Psoas muscle (tissue), 8 donors: ENCODE measurements at places on chromosomes 13 and 19. TPM values are rescaled to one million over a fixed set of nuclear protein-coding genes. Genes with fewer than 3 reads are reported as not detected.

GRCh38 chr19:18768046-18768771 lies 22.9 kb downstream of the COMP start:
- no peak for DNase-seq
- no peak overlapping the region for H3K4me3 ChIP-seq
- H3K4me1 ChIP-seq = peaks cover 16% of the 10 kb centered on the region
- no peaks in the 10 kb centered on the region for H3K27me3 ChIP-seq
- no peaks in the 10 kb centered on the region for H3K36me3 ChIP-seq
- no peak overlapping the region for H3K27ac ChIP-seq

DNA sequence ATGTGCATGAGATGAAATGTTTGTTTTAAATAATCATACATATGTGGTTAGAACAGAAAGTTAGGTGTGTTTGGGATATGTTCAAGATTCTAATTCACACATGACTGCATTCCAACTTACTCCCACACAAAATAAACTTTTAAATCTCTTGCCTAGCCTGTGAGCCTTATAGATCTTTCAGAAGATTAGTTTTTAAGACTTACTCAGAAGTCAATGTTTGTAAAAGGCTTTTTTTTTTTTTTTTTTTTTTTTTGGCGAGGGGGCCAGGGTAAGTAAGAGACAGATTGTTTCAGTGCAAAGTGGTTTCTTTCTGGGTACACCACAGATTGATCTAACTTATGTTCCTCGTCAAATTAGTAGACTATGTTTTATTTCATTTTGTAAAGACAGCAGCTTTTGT lies 39.1 kb downstream of the GPR180 start:
- no peak for DNase-seq
- H3K4me1 ChIP-seq = no peaks in the 10 kb centered on the region
- H3K27me3 ChIP-seq = no peaks in the 10 kb centered on the region
- no peaks in the 10 kb centered on the region for H3K36me3 ChIP-seq
- no peak overlapping the region for H3K4me3 ChIP-seq
- H3K27ac ChIP-seq = no peak overlapping the region

DNA sequence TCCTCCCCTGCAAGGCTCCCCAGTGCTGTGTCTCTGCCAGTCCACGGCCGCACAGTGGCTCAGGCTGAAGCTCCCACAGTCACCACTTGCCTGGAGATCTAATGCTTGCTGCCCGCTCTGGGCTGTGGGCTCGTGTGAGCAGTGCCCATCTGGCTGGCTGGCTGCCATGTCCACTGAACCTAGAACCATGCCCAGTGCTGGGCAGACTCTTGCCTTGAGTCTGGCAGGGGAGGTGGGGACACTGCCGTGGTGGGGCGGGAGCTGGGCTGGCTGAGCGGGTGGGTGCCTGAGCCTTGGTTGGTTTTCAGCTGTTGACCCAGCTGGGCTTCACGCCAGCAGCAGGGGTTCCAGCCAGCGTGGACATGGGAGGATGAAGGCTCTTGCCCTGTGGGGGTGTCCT lies 52.3 kb downstream of the CRTC1 start:
- H3K27me3 ChIP-seq = no peaks in the 10 kb centered on the region
- no peak overlapping the region for H3K27ac ChIP-seq
- no peak overlapping the region for H3K4me3 ChIP-seq
- no peaks in the 10 kb centered on the region for H3K36me3 ChIP-seq
- no peak for DNase-seq
- H3K4me1 ChIP-seq = no peaks in the 10 kb centered on the region

DNA sequence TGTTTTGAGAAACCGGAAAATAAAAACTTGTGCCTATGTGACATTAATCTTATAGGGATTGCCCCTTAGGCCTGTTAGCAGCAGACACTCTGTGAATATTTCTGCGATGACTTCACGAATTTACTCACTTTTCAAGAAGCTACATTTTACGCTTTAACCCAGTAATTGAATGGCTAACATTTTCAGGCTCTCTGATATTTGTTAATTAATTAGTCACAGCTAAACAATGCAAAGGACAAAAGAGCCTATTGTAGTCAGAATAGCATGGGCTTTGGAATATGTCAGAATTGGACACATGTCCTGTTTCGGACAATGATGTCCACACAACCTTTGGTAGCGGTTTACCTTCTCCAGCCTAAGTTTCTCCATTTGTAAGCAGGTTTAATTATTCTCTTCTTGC lies 506.6 kb downstream of the EFNB2 start:
- H3K27me3 ChIP-seq = no peaks in the 10 kb centered on the region
- no peak overlapping the region for H3K27ac ChIP-seq
- no peaks in the 10 kb centered on the region for H3K36me3 ChIP-seq
- H3K4me1 ChIP-seq = no peaks in the 10 kb centered on the region
- H3K4me3 ChIP-seq = no peak overlapping the region

- no peaks in the 10 kb centered on the region for H3K27me3 ChIP-seq
- DNase-seq = no peak
- H3K27ac ChIP-seq = no peak overlapping the region
- no peaks in the 10 kb centered on the region for H3K36me3 ChIP-seq
- no peak overlapping the region for H3K4me3 ChIP-seq
Measured at GRCh38 chr19:31598730-31599238, 249.5 kb upstream of the TSHZ3 start.

DNA sequence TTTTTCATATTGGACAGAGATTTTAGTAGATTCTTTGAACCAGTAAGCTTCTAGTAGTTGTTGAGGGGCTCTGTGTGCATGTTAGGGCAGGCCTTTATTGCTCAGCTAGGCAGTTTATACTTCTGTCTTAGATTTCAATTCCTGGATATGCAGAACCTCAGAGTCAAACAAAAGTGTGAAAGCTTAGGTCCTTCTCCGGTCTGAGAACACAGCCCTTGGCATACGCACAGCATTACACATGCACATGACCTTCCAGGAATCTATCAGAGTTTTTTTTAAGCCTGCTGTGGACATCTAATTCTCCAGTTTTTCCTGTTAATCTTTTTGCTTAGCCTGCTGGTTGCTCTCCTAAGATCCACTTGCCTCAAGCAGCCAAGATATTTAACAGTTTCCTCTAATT lies 77.9 kb upstream of the KL start:
- DNase-seq = no peak
- H3K4me3 ChIP-seq = no peak overlapping the region
- H3K36me3 ChIP-seq = no peaks in the 10 kb centered on the region

DNA sequence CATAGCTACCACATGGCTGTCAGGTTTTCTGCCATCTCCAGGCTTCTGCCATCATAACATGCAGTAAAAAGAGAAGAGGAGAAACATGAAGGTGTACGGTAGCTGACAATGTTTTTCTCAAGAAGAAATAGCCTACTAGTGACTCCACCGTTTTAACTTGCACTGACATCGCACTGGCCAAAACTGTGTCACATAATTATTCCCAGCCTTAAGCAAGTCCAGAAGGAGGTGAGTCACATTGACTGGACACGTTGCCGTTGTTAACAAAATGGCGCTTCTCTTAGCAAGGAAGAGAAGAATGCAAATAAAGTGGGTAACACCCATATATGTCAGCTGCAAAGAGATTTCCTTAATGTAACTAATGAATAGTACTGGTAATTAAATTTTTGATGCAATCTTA lies 810.4 kb upstream of the SLC10A2 start:
- H3K27me3 ChIP-seq = no peaks in the 10 kb centered on the region
- H3K27ac ChIP-seq = no peak overlapping the region
- H3K36me3 ChIP-seq = no peaks in the 10 kb centered on the region
- H3K4me1 ChIP-seq = no peaks in the 10 kb centered on the region
- no peak for DNase-seq

DNA sequence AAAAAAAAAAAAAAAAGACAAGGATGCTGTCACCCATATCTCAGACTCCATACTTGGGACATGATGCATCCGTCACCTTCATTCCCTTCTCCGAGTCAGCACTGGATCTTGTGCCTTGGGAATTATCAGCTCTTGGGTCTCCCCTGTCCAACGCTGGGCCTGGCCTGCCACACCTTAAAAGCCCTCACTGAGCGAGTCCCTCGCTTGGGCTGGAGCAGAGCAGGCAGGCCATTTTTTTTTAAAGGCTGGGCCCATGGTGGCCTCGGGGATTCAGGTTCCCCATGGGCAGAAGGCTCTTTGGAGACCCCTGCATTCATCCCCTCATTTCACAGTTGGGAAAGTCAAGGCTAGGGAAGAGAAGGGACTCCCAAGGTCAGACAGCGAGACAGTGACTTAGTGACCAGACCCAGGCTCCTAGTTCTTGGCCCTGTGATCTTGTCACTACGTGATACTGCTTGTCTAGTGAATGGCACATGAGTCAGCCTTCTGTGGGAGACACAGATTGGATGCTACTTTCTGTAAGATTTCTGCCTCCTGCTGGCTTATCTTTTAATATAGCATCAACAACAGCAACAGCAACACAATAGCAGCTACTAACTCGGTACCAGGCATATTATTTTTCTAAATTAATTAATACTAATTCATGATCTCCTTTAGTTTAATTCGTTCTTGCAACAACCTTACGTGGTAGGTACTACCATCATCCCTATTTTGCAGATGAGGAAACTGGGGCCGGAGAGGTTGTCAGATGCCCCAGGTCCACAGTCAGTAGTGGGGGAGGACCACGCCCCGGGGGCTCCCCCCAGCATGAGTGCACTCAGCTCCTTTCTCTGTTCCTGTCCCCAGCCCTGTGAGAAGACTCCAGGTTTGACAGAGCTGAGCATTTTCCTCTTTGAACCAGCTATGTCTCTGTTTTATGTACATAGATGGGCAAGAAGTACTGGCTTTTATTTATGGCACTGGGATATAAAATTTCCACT lies 27.4 kb upstream of the ZNF536 start:
- H3K36me3 ChIP-seq = no peaks in the 10 kb centered on the region
- H3K27ac ChIP-seq = no peak overlapping the region
- DNase-seq = no peak
- H3K4me1 ChIP-seq = no peaks in the 10 kb centered on the region
- H3K27me3 ChIP-seq = no peaks in the 10 kb centered on the region
- no peak overlapping the region for H3K4me3 ChIP-seq

- H3K36me3 ChIP-seq = no peaks in the 10 kb centered on the region
- no peak overlapping the region for H3K27ac ChIP-seq
- H3K27me3 ChIP-seq = no peaks in the 10 kb centered on the region
- H3K4me1 ChIP-seq = no peaks in the 10 kb centered on the region
- peak; percentile 14 for DNase-seq
Measured at GRCh38 chr13:113959198-113959597, 14.7 kb downstream of the C13orf46 start.

DNA sequence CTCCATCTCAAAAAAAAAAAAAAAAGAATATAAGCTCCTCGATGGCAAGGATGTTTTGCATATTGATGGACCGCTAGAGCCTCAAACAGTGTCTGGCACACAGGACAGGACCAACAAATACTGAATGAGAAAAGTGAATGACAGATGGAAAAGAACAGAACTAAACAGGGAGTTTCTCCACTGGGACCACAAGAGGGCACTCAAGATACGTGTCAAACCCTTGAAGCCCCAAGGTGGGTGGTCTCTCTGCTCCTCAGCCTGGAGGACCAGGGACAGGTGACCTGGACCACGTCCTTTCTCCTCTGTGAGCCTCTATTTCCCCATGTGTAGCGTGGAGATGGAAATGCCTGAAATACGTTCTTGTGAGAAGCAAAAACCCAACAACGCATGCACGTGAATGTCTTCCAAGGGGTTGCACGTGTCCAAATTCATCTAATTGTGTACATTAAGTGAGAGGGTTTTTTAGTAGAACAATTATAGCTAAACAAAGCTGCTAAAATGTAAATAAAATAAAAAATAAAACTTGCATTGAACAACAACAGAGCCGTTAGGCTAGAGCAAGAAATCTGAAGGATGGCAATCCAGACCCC lies 5.7 kb upstream of the CDC42EP5 start:
- peaks cover under 1% of the 10 kb centered on the region for H3K27me3 ChIP-seq
- no peak overlapping the region for H3K27ac ChIP-seq
- H3K4me3 ChIP-seq = no peak overlapping the region
- no peaks in the 10 kb centered on the region for H3K4me1 ChIP-seq

DNA sequence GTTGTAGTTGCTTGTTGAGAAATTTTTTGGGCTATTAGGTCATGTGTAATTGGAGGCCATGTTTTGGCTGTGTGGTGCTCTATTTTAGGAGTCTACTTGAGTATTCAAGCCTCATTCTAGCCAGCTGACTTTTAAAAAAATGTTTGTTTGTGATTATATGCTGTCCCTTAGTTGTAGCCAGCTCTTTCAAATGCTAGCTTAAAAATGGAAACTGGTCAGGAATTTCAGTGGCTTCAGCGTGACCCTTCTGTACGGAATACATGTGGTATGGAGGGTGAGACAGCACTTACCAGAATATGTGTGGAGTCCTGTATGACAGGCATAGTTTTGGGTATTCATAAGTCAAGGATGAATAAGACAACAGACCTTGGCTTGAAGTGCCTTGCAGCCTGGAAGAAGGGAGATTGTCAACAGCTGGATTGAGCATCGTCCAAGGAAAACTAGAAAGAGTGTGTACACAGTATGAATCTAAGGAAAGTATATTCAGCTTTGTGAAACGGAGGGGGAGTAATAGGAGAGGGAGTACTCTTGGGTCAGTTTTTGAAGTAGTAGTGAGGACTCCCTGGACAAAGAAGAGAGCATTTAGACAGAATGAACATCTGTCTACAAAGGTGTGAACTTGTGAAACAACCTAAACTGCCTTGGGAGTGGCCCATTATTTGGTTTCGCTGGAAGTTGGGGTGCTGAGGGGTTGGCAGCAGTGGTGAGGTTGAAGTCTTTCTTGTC lies 20.0 kb upstream of the WTIP start:
- no peak for DNase-seq
- H3K4me1 ChIP-seq = peaks cover 56% of the 10 kb centered on the region
- no peaks in the 10 kb centered on the region for H3K27me3 ChIP-seq

GRCh38 chr13:72383646-72384045 lies 343.8 kb downstream of the MZT1 start:
- no peaks in the 10 kb centered on the region for H3K4me1 ChIP-seq
- no peak for DNase-seq
- no peaks in the 10 kb centered on the region for H3K36me3 ChIP-seq
- H3K27me3 ChIP-seq = no peaks in the 10 kb centered on the region
- H3K27ac ChIP-seq = no peak overlapping the region

DNA sequence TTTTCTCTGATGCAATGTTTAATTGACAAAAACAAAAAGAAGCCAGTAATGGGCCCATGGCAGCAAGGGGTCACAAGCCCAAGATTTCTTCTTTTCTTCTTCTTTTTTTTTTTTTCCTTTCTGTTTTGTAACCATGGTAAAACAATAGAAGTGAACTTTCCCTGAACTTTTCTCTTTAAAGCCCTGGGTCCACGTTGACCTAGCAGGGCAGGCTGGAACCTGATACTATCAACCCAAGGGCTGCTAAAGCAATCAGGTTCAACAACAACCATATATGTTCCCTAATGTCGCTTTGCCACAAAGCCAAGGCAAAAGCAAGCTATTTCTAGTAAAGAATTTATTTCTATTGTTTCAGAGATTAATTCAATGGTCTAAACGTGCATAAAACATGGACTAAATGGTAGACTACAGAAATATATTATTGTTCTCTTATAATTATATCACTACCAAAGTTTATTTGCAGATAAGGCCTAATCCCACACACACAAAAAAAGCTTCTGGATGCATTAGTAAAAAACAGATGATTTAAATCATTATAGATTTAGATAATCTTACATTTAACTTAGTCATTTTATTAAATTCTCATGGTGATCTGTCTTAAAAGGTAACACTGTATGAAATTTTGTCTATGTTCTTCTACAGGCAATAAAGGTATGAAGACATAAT lies 153.9 kb downstream of the DACH1 start:
- H3K27ac ChIP-seq = no peak overlapping the region
- DNase-seq = peak; percentile 25
- no peaks in the 10 kb centered on the region for H3K27me3 ChIP-seq

GRCh38 chr13:104181526-104182231 lies 1115.5 kb upstream of the SLC10A2 start:
- H3K4me3 ChIP-seq = no peak overlapping the region
- H3K4me1 ChIP-seq = no peaks in the 10 kb centered on the region
- no peaks in the 10 kb centered on the region for H3K36me3 ChIP-seq
- H3K27ac ChIP-seq = no peak overlapping the region
- no peaks in the 10 kb centered on the region for H3K27me3 ChIP-seq

KCTD4 gene
- not detected for total RNA-seq

RAB20 gene
- 2.9 TPM for total RNA-seq

TRIP10 gene
- total RNA-seq = 215 TPM

IGSF23 gene
- total RNA-seq = not detected
